Naive thymus-derived CD8-positive, alpha-beta T cell (primary cell): ENCODE measurements at places on chromosomes 3 and 15. TPM values are rescaled to one million over a fixed set of nuclear protein-coding genes. Genes with fewer than 3 reads are reported as not detected.

DNA sequence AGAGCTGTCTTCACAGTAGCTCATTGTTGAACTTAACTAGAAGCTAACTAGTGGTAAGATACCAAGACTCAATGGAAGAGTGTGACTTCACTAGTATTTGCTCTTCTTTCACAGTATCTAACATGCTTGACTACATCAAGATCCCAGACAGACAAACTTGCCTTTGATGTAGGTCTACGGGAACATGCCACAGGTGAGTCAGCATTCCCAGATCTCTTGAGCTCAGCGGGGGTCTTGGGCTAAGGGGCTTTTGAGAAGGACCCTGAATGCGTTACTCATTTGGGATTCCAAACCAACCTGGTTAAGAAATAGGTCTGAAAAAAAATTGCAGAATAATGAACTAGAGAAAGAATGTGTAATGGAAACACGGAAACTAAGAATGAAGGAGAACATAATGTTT is 222.4 kb downstream of the RYR3 start:
- no peak for DNase-seq

Gene C3orf20
- 0.69 TPM for total RNA-seq

DNA sequence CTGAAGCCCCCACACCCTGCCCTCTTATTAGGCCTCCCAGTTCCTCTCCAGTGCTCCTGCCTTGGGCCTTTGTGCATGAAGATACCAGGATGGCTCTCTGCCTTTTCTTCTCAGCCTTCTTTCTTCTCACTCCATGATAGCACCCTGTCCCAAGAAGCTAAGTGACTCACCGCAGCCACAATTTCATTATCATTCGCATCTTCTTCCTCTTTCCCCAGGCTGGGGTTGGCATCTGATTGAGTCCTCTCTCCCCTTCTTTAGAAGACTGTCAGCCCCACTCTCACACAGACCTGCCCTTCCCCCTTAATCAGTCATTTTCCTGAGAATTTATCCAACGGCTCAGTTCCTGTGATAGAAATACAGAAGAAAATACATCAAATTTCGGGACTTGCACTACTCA is 102.0 kb downstream of the STAC start:
- DNase-seq = no peak

DNA sequence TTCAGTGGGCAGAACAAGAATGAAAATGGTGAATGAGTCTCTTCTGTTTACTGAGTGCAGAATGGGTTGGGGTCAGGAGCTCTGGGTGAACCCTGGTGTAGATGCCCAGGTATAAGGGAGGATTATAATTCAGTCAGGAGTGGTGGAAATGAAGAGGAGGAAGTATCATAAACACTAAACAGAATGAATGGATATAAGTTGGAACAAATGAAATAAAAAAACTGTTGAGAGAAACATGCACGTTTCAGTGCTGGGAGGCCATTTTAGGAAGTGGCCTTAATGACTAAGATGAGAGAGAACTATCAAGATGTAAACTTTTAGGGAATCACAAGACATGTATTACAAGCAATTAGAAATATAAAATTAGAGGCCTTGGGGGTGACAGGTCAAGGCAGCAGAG is 32.8 kb upstream of the LEKR1 start:
- DNase-seq = no peak

DNA sequence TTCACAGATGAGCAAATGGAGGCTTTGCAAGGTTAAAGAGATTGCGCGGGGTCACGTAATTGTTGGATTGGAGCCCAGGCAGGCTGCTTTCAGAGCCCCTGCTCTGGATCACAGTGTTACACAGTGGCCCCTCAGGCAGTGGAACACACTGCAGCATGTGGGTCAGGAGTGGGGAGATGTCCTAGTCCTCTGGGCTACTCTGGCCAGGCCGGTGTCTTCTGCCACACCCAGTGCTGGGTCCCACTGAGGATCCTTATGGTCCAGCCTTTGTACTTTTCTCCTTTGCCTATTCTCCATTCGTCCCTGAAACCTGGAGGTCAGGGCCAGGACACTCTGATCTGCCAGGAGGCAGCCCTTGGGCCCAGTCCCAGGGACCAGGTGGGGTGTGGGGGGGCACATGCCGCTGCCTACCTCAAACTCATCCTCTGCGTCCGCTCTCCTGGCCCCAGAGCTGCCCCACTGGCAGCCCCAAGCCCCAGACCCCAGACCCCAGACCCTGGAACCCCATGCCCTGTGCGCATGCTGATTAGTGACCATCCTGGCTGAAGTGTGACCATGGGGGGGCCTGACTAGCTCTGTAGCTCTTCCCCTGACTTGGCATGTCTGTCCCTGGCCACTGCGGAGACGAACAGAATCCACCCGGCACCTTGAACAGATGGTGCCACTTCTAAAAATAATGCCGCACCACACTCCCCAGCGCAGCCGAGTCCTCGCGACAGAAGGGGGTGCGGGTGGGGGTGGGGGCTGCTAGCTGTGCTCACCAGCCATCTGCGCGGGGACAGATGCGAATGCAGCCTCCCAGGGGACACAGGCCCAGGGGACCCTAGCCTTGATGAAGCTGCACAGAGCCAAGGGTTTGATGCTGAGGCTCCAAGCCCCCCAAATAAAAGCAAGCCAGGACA is 41.6 kb downstream of the ATP2B2 start:
- no peak for DNase-seq

DNA sequence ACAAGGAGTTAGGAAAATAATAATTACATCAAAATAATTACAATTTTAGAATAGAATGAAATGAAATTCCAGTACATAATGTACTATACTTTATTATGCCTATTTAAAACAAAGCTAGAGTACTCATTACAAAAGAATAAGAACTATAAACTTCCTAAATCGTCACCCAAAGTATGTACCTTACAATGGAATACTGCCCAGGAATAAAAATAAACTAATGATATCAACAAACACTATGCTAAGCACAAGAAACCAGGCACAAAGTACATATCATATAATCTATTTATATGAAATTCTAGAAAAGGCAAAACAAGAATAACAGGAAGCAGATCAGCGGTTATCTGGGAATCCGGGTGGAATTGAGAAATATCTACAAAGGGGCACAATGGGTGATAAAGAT is 84.7 kb downstream of the MYO9A start:
- DNase-seq = no peak

GRCh38 chr3:49358884-49359225 is 702 bp upstream of the GPX1 start:
- DNase-seq = no peak

Gene EPHA6
- total RNA-seq = not detected

Gene ZSCAN29
- 33.0 TPM for total RNA-seq

- DNase-seq = no peak
These were observed 586.6 kb downstream of the TAFA4 start for GRCh38 chr3:68345781-68346180.

Gene TRANK1
- 92.3 TPM for total RNA-seq

GRCh38 chr15:69091654-69092053 is 68.8 kb upstream of the GLCE start:
- DNase-seq = no peak

DNA sequence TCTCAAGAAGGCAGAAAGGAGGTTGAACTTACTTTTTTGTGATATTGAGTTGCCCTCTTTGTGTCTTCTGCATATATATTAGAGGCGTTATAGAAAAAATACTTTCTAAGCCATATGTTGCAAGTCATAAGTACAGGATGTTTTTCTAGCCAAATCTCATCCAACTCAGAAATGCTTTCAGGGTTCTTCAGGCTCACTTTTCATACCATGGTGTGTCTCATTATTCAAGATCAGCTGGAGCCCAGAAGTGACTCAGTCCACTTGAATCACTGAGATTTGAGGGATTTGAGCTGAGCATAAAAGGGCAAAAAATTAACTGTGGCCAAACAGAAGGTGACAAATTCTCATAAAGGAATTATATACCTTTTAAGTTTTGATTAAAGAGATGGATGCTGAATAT is 157.3 kb downstream of the WNT5A start:
- DNase-seq = no peak

Gene GPR176
- not detected for total RNA-seq

DNA sequence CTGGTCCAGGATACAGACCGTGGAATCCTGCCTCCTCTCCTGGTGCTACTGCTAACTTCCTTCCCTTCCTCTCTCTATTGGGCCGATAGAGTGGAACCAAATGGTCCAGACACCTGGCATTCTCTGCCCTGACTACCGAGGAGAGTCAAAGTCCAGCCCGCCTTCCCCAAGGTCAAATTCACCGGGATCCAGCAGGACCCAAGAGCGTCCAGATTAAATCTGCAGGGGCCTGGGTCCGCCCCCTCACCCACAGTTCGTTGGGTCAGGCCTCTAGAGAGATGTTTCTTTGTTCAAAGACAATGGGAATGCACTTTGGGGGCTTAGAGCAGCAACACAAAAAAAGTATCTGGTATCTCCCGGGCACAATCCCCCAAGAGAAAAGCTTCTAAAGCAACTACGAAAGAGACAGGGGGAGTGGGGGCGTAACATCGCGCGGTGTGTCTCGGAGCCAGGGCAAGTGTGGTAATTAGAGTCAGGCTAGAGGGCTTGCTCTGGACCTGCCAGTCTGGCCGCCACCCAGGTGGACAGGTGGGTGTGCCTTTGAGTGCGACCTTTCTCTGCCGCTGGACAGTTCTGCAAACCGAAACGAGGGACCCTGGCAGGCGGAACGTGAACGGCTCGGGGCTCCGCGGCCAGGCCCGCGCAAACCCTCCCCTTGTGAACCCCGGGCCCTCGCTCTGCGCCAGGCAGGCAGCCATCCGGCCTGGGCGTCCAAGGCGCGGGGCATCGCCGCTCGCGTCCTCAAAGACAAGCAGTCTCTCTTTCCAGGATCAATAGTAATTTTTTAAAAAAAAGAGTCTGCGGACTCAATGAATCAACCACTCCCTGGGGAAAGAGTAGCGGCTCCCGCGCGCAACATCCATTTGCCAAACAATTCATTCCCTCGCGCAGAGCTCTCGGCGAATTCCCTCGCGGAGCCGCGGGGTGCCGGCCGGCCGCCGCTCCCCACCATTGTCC is 806 bp downstream of the KLHL25 start:
- DNase-seq = peak; percentile 37

DNA sequence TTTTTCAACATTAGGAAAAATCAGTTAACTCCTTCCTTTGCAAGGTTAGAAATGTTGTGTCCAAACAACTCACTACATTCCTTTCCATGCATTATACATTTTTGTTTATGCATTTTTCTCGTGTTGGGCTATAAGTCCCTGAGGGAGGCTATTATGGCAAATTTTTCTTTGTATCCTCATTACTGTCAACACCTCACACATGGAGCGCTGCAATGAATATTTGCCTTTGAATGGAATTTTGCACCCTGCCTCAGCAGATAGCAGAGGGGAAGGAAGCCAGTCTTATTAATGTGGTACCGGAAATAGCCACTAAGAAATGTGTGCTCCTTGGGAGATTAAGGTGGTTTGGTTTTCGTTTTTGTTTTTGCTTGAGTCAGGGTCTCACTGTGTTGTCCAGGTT is 134.7 kb downstream of the THSD4 start:
- DNase-seq = no peak

GRCh38 chr3:34683851-34684250 is 885.4 kb downstream of the PDCD6IP start:
- no peak for DNase-seq

DNA sequence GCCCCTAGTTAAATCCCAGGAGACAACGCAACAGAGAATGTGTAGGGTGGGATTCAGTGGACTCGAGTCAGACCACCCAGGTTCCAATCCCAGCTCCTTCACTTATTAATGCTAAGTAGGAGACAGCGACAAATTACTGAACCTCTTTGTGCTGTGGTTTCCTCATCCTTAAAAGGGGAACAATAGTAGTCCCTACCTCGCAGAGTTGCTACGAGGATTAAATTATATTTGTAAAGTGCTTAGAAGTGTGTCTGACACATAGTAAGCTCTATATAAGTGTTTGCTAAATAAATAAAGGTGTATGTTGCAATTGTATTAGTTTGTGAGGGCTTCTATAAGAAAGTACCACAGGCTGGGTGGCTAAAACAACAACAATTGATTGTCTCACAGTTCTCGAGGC is 58.0 kb upstream of the PPARG start:
- DNase-seq = no peak

DNA sequence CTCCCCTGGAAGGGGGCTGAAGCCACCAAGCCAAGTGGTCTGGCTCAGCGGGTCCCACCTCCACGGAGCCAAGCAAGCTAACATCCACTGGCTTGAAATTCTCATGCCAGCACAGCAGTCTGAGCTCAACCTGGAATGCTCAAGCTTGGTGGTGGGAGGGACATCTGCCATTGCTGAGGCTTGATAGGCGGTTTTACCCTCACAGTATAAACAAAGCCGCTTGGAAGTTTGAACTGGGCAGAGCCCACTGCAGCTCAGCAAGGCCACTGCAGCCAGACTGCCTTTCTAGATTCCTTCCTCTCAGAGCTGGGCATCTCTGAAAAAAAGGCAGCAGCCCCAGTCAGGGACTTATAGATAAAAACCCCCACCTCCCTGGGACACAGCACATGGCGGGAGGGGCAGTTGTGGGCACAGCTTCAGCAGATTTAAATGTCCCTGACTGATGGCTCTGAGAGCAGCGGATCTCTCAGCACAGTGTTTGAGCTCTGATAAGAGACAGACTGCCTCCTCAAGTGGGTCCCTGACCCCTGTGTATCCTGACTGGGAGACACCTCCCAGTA is 23.2 kb upstream of the IGSF10 start:
- no peak for DNase-seq

Gene SMCO1
- not detected for total RNA-seq

DNA sequence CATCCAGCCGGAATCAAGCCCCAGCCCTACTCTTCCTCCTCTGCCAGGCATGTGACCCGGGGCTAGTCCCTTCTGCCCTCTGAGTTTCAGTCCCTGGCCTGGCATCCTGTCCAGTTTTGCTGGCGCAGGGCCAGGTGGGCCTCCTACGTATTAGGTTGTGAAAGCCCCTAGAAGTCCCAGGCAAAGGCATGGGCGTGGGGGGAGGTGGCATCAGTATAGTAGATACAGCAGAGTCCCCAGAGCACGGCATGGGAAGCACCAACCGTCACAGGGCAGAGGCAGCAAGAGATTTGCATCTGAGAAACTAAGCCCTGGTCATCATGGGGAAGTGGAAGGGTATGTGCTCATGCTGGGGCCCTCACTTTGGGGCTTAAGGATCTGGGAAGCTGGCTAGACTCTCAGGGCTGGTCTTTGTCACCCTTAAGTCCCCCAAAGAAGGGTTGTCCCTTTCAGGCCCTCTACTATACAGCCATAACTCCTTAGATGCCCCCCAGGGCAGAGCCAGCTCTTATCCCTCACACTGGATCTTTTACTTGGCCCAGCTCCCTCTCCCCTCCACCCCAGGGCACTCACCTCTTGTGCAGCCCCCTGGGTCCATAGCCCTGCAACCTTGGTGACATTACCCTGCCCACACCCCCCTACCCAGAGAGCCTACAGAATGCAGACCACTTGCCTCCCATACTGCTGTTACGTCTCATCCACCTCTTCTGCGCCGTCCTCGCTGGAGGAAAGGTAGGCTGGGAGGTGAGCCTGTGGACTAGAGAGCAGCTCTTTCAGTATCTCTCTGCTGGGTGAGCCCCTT is 11.3 kb downstream of the NBEAL2 start:
- DNase-seq = no peak
